Astrocyte (in vitro differentiated cells and primary cell): ENCODE measurements at places on chromosomes 12 and 14.

DNA sequence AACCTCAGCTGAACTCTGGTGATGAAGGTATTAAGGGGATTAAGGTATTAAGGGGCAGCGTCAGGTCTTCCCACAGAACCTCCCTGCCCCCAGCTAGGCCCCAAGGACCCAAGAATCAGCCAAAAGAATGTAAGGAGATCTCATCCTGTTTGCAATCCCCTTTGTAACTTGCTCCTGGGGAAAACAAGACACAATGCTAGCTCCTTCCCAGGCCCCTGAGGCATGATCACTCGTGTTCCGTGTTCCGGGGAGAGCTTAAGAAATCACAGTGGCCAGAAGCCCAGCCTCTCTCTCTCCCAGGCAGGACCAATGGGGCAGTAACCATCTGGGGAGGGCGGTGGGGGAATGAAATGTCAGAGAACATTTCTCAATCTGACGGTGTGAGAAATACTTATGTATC, 33.2 kb downstream of the PIGH start:
- no peak for DNase-seq

GRCh38 chr14:78297858-78298257, 127.7 kb downstream of the NRXN3 start:
- DNase-seq: no peak

DNA sequence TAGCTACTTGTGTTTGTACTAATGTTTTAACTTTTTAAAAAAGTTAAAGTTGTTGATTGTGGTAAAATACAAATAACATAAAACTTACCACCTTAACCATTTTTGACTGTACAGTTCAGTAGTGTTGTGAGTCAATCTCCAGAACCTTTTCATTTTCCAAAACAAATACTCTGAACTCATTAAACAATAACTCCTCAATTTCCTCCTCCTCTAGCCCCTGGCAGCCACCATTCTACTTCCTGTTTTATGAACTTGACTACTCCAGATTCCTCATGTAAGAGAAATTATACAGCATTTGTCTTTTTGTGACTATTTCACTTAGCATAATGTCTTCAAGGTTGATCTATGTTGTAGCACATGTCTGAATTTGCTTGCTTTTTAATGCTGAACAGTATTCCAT, 299.1 kb upstream of the AMIGO2 start:
- DNase-seq: no peak

GRCh38 chr14:100028990-100029677, 36.1 kb upstream of the EVL start:
- peak; percentile 67 for DNase-seq

- DNase-seq: no peak
Observed at GRCh38 chr12:69994724-69995173, 169.7 kb downstream of the MYRFL start.

DNA sequence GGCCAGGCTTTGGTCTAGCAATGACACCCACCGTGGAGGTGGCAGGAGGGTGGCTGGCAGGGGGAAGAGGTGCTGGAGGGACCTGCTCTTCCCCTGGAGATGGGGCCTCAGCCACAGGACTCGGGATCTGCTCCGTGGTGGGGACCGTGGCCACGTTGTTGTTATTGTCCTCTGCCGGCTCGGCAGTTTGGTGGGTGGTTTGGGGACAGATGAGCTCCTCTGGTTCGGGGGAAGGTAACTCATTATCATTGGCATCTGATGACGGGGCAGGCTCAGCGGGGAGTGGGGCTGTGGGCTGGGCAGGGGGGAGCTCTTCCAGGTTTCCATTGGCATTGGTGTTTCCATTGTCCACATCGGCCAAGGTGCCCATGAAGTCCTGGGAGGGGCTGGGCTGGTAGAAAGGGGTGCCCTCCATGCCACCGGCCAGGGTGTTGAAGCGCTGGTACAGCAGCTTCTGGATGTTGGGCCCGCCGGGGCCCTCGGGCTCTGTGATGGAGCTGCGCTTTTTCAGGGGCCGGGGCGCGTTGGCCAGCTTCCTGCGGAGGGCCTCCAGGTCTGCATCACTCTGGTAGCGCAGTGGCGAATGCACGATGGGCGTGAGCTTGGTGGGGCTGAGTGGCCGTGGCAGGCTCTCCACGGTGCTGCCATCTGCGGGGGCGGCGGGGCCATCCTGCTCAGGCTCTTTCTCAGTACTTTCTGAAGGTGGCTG, 24.3 kb downstream of the ZFYVE21 start:
- DNase-seq: no peak

DNA sequence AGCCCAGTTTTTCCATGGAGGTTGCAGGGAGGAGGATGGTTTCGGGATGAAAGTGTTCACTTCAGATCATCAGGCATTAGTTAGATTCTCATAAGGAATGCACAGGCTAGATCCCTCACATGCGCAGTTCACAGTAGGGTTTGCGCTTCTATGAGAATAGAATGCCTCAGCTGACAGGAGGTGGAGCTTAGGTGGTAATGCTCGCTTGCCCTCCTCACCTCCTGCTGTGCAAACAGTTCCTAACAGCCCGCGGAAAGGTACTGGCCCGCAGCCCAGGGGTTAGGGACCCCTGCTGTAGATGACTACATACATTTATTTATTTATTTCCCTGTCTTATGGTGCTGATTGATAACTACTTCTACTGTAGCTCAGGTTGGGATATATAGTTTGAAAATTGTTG, 93.2 kb downstream of the FBXO33 start:
- no peak for DNase-seq

DNA sequence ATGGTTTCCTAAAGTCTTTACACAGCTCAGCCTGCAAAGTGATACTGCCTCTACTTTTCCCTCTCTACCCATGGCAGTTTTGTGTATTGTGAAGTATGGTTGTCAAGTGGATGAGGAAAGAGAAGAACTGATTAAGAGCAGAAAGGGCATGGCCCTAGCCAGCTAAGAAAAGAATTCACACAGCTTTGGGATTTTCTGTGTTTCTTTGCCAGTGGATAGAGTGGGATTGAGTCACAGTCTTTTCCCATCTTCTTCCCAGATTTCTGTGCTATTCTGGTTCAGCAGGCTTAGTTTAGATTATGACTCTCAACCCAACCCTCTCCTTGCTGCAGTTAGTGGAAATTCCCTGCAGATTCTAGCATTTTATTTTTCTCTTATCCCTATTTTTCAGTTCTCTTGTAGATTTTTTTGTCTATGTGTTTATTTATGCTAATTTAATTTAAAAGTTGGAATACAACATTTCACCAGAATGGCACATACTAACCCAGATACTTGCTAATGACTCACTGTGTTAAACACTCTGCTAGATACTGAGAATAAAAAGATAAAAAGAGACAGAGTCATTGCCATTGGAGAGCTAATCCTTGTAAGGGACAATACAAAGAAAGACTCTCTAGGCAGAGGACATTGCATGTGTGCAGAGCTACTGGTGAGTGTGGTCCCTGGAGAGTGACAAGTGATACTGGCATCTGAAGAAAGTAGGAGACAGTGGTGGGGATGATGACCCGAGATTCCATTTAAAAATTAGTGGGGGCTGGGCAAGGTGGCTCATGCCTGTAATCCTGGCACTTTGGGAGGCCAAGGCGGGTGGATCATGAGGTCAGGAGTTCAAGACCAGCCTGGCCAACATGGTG, 106.3 kb downstream of the ST8SIA1 start:
- DNase-seq: peak; percentile 81

GRCh38 chr12:17661250-17661649, 428.7 kb downstream of the RERGL start:
- DNase-seq: no peak

DNA sequence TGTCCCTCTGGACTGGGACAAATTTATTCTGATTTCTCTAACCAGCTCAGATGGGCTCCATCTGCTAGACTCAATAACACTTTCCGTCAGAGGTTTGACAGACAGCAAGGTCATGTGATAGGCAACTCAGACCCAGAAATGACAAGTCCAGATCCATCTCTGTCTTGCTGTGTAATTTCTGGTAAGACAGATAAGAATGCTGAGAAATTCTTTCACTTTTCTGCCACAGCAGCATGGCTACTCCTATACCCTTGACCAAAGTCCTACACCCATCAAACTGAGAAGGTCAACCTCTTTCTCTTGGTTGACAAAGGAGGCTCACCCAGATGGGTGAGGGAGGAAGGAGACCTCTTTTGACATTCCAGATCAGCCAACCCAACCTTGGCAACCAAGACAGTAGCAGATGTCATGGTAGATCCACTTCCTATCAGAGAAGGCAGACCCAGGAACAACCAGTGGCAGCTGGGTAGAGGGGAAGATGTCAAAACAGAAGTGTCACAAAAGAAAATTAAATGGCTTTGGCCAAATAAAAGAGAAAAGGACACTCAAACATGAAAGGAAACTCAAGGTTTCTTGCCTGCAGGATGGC, 36.9 kb upstream of the PRKAB1 start:
- DNase-seq: no peak

DNA sequence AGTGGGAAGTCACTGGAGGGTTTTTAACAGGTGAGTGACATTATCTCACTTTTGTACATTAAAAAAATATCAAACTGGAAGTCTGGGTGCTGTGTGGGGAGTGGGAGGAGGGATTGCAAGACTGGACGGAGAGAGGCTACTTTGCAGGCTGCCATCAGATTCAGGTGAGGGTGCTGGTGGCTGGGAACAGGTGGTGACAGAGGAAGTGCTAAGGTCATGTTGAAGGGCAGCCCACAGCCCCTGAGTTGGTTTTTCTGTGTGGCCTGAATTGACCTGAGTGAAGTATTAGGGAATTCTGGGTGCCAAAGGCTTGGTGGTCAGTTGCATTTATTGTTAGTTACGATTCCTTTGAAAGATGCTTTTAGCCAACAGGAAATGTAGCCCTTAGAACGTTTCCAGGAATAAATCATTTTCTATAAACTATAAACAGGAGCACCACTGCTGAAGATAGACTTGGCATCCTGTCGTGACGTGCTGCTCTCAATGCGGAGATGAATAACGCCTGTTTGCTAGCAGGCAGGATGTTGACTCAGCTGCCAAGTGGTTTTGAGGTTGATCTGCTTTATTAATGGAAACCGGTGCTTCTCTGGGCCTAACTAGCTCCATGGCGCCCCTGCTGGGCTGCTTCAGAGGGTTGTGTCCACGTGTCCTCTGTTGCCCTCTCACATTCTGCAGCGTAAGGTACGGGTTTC, 707.5 kb upstream of the TMEM132C start:
- DNase-seq: peak; percentile 99

DNA sequence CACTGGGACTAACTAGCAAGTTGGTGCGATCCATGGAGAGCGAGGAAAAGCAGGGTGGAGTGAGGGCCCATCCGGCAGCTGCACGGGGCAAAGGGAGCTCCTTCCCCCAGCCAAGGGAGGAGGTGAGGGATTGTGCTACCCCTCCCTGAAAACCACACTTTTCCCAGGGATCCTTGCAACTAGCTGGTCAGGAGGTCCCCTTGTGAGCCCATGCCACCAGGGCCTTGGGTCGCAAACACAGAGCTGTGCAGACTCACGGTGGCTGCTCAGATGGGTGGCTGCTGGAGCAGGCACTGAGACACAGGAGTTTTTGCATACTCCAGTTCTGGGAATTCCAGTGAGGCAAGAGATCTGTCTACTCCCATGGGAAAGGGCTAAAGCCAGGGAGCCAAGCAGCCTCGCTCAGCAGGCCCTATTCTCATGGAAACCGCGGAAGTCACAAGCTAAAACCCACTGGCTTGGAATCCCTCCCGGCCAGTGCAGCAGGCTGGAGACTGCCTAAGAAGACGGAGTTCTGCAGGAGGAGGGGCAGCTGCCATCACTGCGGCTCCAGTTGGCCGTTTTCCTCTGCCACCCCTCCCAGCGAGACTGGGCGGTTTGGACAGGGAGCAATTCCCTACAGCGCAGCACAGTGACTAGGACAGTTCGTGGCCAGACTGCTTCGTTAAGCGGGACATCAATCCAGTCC, 10.9 kb upstream of the ZNF705A start:
- DNase-seq: peak; percentile 93

DNA sequence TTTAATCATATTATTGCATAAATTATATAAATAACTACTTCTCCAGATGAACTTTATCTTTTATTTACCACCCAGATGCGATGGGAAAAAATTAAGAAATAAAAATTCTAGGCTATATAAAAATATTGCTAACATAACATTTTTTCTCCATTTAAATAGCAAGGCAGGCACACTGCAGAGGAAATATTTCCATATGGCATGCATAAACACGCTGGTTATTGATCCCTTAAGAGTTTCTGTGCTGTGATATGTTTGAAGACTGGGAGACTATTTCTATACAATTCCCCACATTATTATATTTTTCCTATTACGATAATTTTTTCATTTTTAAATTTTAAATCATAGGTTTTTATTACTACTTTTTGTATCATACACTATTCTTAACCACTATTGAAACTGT, 131.5 kb downstream of the C12orf50 start:
- DNase-seq: no peak

GRCh38 chr12:13941258-13942249, 39.8 kb downstream of the GRIN2B start:
- DNase-seq: peak; percentile 5

GRCh38 chr12:15505616-15506015, 183.3 kb downstream of the PTPRO start:
- DNase-seq: no peak

DNA sequence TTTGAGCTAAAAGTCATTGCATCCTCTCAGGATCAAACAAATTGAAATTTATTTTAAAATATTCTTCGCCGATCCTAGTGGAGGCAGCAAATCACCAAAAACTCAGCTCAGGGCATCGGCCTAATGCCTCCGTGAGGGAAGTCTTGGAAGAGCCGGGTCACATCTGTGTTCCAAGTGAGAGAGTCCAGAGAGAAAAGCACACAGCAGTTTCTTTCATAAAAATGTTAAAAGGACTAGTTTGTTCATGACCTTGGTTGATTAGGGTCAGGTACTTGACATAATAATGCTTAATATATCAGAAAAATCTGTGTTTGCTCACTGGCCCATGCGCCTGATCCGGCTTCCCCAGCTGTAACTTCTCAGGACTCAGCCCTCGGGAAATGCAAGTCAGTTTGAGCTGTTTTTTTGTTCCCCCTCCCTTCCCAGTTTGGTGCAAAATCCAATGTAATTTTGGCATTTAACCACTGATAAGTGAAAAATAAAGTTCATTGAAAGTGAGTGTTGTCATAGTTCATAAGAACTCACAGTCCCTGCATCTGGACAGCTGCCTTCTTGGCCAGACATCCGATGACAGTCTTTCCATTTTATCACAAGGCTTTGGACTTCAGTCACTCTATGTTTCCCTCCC, 161.7 kb downstream of the CAND1 start:
- no peak for DNase-seq

GRCh38 chr14:77508876-77509275, 10.3 kb upstream of the ISM2 start:
- no peak for DNase-seq

- no peak for DNase-seq
Observed at GRCh38 chr14:69274321-69274720, 14.4 kb downstream of the GALNT16 start.

DNA sequence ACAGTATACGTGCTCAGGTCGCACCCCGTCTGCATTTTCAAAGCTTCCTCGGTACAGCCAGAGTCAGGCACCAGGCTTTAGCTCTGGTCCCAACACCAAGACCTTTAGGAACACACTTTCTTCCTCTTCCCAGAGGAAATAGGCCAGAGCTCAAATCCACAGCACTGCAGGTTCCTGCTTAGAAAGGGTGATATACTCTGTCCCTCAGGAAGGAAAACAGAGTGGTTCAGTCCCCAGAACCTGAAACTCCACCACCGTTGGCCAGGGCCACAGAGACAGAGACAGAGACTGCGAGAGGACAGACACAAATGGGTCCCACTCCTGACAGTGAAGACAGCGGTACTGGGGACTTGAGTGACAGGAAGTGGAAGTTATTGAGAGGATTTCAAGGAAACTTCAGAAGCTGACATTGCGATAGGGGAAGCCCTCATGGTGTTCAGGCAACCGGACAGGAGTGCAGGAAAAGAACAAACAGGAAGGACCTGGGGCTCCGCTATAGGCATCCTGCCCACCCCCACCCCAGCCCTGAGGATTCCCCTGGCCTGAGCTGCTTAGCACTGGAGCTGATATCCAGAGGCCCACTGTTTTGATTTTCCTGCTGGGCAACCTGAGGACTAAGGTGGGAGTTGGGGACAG, 5.5 kb upstream of the KRT8 start:
- DNase-seq: no peak
